A673 (cell line): ENCODE measurements at places on chromosomes 16 and 17. TPM values are rescaled to one million over a fixed set of nuclear protein-coding genes. Genes with fewer than 3 reads are reported as not detected.

DNA sequence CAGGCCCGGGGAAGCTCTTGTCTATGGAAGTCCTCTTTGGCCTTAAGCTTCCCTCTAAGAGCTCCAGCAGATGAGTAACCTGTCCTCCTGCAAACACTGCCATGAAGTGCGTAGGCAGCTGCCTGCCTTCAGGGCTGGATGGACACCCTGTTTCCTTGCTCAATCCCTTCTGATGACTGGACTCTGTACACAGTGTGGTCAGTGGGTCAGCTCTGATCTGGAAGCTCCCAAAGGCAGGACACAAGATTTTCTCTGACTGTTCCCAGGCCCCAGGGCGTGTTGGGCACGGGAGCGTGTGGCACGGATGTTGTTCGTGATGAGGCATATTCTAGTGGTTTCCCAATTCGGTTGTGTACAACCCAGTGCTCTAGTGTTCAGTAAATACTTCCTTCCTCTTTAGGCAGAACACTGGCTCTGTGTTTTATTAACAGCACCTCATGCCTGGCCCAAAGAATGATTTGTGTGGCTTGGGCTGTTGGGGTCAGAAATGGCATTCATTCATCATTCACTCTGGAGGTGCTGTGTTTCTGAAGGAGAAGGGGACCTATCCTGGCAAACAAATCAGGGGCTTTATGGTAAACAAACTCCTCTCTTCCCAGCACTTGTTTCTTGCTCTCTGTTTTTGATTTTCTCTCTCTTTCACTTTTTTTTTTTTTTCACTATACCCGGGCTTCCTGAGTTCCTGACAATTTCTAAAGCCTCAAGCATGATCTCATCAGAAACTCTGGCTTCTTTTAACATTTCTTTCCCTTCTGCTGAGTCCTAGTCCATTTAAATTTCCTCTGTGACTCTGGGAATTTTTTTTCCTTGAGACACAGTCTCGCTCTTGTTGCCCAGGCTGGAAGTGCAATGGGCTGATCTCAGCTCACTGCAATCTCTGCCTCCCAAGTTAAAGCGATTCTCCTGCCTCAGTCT is 12.0 kb upstream of the RNF157 start:
- no peaks in the 10 kb centered on the region for H3K36me3 ChIP-seq
- no peak overlapping the region for H3K4me3 ChIP-seq
- H3K27ac ChIP-seq = no peak overlapping the region
- H3K27me3 ChIP-seq = no peaks in the 10 kb centered on the region
- no peak for DNase-seq
- H3K4me1 ChIP-seq = no peaks in the 10 kb centered on the region

DNA sequence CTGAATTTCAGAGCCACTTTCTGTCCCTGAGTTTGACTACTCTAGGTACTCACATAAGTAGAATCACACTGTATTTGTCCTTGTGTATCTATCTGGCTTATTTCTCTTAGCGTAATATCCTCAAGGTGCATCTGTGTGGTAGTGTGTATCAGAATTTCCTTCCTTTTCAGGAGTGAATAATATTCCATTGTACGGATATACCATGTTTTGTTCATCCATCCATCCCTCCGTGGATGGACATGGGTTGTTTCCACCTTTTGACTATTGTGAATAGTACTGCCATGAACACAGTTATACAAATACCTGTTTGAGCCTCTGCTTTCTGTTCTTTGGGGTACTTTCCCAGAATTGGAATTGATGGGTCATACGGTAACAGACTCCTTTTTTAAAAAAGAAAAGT is 111.7 kb downstream of the PITPNC1 start:
- no peak for DNase-seq
- H3K4me1 ChIP-seq = peaks cover 37% of the 10 kb centered on the region
- H3K27me3 ChIP-seq = no peaks in the 10 kb centered on the region

SARM1 gene
- total RNA-seq = 37.7 and 47.1 TPM in 2 replicates

GRCh38 chr17:45020354-45021138 is 30.9 kb downstream of the DCAKD start:
- H3K4me1 ChIP-seq = no peaks in the 10 kb centered on the region
- no peak overlapping the region for H3K4me3 ChIP-seq
- H3K27ac ChIP-seq = no peak overlapping the region
- no peaks in the 10 kb centered on the region for H3K36me3 ChIP-seq
- DNase-seq = peak; percentile 23

MYOCD gene
- total RNA-seq = not detected in 2 replicates

- H3K27me3 ChIP-seq = no peaks in the 10 kb centered on the region
- H3K4me1 ChIP-seq = no peaks in the 10 kb centered on the region
- no peak overlapping the region for H3K27ac ChIP-seq
- H3K36me3 ChIP-seq = no peaks in the 10 kb centered on the region
- no peak overlapping the region for H3K4me3 ChIP-seq
Measured at GRCh38 chr16:65445313-65446260, 323.7 kb upstream of the CDH11 start.

TBC1D3G gene
- total RNA-seq = not detected in 2 replicates

DNA sequence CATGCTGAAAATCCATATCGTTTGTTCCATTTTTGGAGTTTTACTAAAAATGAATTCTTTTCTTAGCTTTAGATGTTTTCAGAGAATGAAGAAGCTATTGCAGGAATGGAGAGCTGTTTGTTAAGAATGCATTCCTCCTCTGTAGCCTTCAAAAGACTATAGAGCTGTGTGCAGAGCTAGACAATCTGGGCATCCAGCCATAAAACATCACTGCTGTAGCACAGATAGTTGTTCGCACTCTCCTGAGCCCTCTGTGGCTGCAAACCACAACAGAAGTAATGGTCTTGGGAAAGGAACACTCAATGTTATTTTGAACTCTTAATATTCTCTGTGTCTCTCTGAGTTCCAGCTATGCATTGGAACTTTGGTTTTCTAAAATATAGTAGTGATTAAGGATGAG is 4.9 kb downstream of the TNRC6C start:
- no peak overlapping the region for H3K4me3 ChIP-seq
- H3K27me3 ChIP-seq = no peaks in the 10 kb centered on the region
- H3K27ac ChIP-seq = no peak overlapping the region
- peak; percentile 80 for DNase-seq

DNA sequence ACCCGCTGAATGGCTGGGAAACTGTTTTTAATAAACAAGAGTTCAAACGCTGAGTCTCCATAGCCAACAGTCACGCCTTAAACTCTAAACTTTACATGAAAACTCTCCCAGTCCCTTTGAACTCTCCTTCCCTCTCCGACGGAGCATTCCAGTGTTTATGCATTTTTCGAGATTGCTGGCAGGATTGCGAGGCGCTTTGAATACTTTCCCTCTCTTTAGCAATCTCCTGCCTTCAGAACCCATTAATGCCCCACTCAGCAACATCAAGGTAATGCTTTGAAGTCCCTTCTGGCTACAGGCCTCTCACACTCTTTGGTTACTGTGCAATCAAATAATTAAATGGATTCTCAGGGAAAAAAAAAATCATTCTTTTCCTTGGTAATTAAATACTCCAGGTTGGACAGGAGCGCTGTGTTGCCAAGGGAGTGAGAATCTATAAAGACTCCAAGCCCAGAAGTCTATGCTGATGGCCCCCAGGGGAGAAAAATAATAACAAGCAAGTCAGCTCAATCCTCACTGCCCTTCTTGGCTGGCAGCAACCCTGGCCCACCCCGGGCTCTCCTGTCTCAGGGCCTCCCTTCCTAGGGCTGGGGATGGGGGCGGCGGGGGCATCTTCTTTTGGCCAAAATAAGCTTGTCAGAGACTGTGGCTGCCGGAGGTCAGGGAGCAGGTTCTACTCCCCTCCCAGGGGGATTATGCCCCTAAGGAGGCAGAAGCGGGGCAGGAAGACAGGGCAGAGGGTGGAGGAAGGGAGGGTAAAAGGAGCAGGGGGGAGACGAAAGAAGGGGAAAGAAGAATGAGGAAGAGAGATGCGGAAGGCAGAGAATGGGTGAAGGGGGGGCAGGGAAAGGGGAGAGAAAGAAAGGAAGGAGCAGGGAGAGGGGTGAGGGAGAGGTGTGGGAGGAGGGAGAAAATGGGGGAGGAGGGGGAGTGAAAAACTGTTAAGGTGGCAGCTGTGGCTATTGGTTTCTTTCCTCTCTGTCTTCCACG is 45.2 kb downstream of the AXIN2 start:
- no peak for DNase-seq
- no peak overlapping the region for H3K27ac ChIP-seq
- H3K27me3 ChIP-seq = no peaks in the 10 kb centered on the region
- no peaks in the 10 kb centered on the region for H3K4me1 ChIP-seq
- H3K4me3 ChIP-seq = no peak overlapping the region
- no peaks in the 10 kb centered on the region for H3K36me3 ChIP-seq
